ENCODE measurements at places on chromosomes 1 and 21.
A peak's percentile ranks its signal among the peaks of the same experiment; 100 is the strongest.

- DNase-seq, result no peak
Measured at GRCh38 chr1:168482106-168482505, 61.7 kb downstream of the XCL2 start.

- no peak for DNase-seq
Measured at GRCh38 chr1:228990906-228991569, 255.8 kb downstream of the RHOU start.

GRCh38 chr1:23627069-23627735, 64.4 kb upstream of the RPL11 start:
- DNase-seq, result no peak

DNA sequence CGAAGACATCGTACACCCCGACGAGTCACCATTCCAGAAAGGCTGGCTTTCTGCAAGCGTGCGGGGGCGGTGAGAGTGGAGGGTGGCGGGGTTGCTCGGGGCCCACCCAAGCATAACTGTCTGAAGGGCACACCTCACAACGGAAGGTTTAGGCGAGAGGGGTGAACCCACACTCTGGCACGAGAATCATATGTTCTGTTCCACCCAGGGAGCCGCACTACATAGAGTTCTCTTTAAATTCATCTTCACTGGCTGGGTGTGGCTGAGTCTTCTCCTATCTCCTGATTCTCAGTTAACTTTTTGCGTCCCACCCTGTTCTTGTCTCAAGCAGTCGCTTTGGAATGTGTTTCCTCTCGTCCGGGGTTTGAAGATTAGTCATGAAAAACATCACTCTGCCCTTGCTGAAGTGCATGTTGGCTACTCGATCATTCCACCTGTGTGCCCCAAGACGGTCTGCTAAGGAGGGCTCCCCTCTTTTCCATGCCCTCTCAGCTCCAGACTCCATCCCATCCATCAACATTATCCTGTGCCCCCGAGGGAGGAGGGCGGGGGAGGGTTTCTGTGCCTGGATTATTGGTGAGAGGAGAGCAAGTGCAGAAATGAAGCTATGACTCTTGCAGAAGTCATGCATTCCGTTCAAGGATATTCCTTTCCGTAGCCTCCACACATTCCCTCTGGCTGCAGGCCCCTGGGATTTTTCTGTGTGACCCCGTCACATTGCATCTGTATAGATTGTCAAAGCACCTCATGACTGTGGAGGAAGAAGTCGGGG, 53.5 kb upstream of the CD34 start:
- DNase-seq, result no peak

- DNase-seq, result peak; percentile 35
Measured at GRCh38 chr1:6127587-6128163, 52.4 kb downstream of the CHD5 start.

DNA sequence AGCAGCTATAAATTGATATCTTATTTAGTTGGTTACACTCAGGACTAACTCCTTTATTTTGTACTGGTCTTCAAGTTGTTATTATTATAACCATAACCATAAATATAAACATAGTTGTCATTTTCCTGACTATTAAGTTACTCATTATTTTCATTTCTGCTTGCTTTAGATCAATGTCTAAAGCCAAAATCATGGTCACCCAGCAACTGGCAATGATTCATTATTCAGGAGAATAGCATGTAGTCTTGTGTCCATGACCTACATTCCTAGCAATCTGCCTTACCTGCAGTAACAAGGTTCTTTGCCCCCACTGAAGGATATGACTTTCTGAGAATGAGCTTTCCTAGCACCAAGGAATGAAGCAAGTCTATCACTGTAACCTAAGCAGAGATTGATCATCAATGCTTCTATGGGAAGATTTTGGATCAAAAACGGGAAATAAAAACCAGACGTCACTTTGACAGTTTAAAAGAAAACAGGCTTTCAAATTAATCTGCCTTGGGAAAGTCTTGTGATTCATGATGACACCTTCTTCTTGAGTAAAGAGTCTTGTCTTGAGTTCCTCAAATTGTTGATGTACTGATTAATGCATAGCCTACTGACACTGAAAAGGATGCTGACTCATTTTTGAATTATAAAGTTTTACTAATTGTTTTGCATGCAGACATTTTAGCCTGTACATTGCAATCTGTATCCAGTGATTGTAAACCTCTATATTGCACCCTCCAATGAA, 203.3 kb upstream of the IVNS1ABP start:
- no peak for DNase-seq

- no peak for DNase-seq
Measured at GRCh38 chr1:226479474-226479873, 69.1 kb upstream of the STUM start.

DNA sequence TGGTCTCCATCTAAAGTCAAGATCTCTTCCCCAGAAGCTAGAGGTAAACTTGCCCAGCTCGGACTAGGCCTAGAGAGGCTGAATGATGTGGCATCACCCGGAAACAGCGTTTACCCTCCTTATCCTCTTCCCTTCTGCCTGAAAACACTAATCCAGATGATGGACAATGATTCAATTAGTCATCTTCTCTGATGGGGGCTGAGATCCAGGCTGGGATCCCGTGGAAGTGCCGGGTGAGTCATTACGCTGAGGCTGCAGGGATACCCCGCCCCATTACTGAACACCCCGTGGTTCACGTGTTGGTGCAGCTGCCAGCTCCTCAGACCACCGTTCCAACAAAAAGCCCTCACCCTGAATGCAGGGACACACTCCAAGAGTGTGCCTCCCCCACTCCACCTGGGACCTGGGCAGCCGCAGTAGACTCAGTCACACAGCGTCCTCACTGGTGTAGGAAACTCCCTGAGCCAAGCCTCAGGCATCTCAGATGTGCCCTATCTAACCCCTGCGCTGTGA, 2.0 kb downstream of the S100A6 start:
- no peak for DNase-seq

DNA sequence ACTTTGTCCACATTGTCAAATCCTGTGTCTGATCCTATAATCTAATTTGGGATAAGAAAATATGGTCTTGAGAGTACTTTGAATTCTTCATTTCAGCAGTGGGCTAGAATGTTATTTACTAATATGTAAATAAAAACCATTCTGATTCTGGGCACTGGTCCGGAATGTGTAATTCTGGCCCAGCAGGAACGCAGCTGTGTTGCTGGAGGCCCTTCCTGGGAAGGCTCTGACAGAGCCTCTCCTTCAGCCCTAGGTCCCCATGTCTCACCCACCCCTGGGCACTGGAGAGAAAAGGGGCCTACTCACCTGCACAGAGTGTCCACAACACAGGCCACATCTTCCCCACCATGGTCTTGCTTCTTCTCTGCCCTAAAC, 251 bp downstream of the GPA33 start:
- no peak for DNase-seq

DNA sequence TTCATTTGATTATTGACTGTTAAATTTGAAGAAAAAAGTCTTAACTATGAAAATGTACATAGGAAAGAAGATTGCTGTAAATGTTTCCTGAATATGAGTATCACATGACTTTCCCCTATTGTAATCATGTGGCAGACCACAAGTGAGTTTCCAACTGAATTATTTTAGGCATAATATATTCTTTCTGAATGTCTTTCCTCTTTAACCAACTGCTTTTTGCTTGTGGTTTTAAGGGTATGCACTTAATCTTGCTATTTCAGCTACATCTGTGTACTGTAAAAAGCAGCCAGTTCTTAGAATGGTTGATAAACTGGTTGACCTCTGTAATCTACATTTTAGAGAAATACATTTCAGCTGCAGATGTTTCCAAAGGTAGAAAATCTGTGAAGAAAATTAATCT, 400.7 kb downstream of the NEGR1 start:
- no peak for DNase-seq

- DNase-seq, result no peak
Measured at GRCh38 chr1:97084546-97084945, 363.0 kb downstream of the PTBP2 start.

DNA sequence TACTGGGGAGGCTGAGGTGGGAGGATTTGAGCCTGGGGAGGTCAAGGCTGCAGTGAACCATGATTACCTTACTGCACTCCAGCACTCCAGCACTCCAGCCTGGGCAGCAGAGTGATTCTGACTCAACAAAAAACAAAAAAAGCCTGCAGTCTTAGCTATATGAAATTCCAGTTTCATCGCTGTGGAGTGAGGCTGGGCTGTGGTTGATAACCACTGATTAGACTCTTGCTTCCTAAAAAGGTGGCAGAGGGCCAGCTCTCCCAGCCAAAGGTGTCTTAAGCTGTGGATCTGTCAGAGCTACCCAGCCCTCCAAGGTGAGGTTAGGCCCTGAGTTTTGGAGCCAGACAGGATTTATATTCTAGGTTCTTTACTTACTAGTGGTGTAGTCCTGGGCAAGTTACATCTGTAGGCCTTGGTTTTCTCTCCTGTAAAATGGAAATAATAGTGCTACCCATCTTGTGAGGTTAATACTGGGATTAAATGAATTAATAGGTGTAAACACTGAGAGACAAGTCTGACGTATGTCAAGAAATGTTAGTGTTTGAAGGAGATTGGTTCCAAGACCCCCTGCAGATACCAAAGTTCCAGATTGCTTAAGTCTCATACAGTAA, 35.9 kb downstream of the TMCC2 start:
- no peak for DNase-seq

DNA sequence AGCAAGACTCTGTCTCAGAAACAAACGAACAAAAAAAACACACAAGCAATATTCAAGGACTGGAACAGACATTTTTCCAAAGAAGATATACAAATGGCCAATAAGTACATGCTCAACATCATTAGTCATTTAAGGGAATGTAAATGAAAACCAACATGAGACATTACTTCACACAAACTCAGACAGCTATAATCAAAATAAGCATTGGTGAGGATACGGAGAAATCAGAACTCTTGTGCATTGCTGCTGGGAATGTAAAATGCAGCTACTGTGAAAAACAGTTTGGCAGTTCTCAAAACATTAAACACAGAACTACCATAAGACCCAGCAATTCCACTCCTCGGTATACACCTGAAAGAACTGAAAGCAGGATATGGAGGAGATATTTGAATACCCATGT, 15.4 kb downstream of the NOL9 start:
- no peak for DNase-seq

DNA sequence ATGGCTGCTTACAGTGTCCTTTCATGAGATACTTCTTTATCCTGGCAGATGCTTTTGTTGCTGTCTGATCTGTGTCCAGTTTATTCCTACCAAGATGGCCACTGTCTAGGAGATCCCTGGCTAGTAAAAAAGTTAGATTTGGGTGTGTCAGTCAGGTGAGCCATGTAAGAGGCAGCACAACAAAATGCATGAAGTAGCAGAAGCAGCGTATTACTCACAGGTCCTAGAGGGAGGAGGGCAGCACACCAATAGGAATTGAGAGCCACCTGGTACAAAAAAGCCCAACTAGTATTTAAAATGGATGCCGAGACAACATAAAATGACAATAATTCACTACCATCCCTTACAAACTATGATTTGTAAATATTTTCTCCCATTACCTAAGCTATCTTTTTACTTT, 22.8 kb upstream of the ZNF697 start:
- no peak for DNase-seq

DNA sequence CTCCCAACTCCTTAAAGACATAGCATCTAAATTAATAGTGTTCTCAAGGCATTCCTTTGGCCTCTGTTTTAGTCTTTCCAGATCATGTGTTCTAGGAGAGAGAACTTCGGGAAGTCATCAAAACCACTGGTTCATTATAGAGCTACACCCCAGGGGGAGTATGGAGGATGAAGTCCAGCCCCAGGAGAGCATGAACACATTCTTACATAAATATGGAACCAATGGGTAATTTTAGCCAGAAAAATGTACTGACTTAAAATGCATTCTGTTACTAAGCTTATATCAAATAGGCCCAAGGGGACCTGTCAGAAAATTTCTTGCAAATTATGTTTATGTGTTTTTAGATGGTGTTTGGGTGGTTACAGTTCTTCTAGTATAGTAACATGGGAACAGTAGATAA, 165.2 kb downstream of the NTMT2 start:
- no peak for DNase-seq

GRCh38 chr1:62373221-62373620, 54.0 kb upstream of the KANK4 start:
- no peak for DNase-seq

DNA sequence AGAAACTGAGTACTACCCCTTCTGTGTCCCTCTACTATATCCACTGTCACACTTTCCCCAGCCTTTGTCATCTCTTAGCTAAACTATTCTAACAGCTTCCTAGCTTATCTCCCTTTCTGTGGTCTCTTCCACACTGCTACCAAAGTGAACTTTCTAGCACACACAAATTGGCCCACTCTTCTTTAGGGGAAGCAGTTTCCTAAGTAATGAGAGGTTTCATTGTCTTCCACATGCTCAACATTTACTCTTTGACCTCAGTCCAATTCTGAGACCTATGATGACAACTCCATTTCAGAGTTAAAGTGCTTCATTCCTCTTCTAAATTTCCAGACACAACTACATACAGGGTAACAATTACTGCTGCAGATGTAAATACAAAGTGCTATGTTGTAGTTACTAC, 32.9 kb downstream of the SCYL3 start:
- no peak for DNase-seq

GRCh38 chr1:19752083-19752696, 47.5 kb downstream of the TMCO4 start:
- DNase-seq, result no peak

DNA sequence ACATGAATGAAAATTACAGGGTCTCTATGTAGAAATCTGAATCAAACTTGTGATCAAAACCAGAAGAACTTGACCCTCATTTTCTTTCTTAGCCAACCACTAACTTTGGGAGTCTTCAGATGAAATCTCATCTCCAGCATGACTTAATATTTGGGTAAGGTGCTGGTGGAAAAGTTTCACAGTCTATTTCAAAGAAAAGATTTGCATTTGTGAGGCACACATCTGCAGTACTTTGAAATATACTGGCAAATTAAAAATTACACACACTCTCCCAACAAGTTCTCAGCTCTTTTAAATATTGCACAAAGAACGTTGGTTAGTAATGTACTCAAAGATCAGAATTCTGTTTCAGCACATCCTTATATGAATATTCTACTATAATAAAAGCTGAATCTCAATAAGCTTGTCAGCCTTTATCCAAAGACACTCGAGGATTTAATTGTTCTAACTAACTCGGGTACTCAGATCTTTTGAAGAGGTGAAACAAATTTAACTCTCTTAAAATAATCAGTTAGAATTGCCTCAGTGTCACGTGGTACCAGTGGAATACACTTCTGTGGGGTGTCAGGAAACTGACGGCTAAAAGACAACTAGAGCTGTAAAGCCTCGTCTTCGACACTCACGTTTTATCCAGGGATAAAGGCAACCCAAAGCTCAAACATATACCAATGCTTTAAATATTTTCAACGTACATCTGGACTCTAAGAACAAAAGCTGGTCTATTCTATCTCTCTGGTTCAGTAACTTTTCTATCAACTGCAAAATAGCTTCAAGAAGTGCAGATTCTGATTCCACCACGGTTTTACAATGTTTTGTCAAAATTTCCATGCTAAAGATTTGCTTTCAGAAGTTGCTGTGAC, 19.0 kb downstream of the SAMSN1 start:
- no peak for DNase-seq

DNA sequence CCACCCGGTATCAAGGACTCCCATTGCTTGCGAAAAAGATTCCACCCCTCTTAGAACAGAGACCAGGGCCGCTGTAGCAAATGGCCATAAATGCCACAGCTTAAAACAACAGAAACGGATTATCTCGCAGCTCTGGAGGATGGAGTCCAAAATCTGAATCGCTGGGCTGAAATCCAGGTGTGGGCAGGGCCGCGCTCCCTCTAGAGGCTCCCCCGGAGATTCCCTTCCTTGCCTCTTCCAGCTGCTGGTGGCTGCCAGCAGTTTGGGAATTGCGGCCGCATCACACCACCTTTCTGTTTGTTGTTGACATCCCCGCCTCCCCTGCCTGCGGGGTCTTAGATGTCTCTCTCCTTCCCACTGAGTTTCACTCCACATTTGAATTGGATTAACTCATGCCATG, 15.6 kb downstream of the PDE9A start:
- DNase-seq, result no peak

- no peak for DNase-seq
Measured at GRCh38 chr1:229474509-229474908, 33.6 kb downstream of the NUP133 start.

All from stimulated activated naive B cell treated with anti-CD40 and anti-IgM and Interleukin-4, amounts not matched to agents 10 μg/mL and 1 μg/mL and 100 μg/mL, for 72 hours (primary cell).